Fibroblast of skin of left quadriceps (primary cell): ENCODE measurements at places on chromosomes 2 and 18.
A peak's percentile ranks its signal among the peaks of the same experiment; 100 is the strongest.

- no peak for DNase-seq
Measured at GRCh38 chr2:68388772-68389171, 23.7 kb downstream of the PLEK start.

DNA sequence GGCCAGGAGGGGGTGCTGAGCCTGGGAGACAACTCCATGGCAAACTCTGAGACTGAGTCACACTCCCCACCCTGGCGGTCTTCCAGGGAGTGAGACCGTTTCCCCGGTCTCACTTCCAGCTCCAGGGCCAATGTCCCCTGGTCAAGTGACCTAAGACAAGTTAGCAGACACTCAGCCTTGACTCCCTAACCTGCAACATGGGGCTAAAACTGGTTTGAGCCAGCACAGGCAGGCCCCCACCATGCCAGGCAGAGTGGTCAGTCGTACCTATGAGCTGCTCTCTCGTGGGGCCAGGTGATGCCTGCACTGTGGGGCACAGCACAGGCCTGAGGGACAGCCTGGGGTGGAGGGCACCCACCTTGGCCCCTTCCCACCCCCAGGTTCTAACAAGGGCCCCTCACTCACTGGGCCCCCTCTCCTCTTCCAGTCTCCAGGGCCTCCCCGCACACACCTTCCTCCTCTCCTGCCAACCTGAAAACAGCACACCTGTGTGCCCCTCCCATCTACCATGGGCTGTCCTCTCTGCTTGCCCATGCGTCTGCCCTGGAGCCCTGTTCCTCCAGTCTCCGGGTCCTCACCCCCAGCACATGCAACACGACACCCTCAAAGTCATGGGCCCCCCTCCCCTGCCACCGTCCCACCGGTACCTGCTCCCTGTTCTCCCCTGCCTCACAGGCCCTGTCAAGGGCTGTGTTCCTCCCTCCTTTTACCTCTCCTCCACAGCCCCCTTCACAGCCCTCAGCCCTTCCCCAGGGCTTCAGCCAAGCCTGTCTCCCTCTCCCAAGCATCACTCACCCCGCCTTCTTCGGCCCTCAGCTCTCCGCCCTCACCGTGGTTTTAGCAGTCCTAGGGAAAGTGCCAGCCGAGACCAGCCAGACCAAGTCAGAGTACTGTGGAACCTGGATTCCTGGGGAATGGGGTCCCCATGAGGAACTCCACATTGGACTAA, 1.6 kb downstream of the GPR17 start:
- DNase-seq: no peak

GRCh38 chr2:33521791-33522281, 45.4 kb downstream of the RASGRP3 start:
- peak; percentile 78 for DNase-seq

- DNase-seq: no peak
Measured at GRCh38 chr18:61666876-61667590, 225.8 kb downstream of the RNF152 start.

DNA sequence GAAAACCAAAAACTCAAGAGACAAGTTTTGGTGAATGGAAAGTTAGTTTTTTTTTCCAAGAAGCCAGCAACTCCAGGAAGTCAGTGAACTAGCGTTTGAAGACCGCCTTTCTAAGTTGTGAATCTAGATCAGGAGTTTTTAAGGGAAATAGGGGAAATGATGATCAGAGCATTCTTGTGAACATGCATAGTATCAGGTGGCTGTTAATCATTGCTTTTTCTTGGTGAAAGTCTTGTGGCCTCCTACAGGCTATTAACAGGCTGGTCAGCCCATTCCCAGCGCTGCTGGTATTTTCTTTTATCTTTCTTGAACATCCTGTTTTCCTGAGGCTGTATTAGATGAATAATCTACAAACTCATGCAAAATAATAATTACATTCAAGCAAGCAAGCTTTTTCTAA, 155.8 kb downstream of the PTPRM start:
- DNase-seq: no peak

DNA sequence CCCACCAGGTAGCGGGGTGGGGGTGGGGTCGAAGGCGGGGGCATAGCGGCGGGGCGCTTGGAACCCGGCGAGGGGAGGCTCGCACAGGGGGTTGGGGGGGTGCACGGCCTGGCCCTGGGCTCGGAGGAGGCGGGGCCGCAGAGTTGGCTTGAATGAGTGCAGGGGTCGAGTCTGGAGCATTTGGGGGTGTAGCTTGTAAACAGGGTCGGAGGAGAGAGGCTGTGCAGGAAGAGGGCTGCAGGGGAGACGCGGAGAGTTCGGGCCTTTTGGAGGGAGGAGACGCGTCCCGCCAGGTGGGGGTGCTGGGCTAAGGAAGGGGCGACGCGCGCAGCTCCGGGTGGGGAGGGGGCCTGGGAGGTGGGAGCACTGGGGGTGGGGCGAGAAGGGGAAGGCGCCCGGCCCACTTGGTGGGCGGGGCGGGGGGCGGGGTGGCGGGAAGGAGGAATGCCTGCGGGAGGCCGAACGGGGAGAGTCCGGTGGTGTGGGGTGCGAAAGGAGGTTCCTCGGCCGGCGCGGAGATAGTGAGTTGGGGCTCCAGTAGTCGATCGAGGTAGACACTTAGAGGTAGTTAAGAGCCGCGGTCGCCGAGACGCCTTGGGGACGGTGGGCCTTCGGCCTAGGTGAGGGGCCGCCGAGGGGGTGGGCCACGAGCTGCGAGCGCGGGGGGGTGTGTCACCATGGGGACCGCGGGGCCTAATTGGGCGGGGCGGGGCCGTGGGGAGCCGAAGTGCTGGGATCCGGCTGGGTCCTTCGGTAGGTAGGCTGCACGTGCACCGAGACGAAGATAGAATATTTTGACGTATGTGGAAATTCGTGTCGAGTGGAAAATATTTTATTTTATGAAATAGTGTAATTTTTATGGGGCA, 774 bp downstream of the MSH6 start:
- DNase-seq: peak; percentile 20

GRCh38 chr2:134453476-134453875, 199.6 kb downstream of the MGAT5 start:
- DNase-seq: no peak

DNA sequence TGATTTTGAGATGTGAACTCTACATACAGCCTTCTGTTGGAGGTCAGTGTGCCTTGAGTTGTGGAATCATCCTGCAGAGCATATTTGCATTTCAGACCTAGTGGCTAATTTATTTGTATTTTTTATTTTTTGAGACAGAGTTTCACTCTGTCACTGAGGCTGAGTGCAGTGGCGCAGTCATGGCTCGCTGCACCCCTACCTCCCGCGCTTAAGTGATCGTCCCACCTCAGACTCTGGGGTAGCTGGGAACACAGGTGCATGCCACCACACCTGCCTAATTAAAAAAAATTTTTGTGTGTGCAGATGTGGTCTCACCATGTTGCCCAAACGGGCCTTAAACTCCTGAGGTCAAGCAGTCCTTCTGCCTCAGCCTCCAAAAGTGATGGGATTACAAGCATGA, 104.4 kb downstream of the ASXL3 start:
- DNase-seq: no peak

DNA sequence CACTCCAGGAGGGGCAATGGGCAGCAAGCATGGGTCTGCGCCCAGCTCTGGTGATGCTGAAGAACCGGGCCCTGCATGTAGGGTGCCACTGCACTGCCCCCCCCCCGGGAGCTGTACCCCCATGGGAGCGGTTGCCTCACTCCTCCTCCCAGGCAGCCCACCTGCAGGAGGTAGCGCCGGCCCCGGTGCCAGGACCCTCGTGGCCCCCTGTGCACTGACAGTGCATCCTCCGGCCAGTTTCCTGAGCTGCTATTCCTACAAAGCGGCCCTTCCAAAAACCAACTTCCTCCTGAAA, 109.4 kb downstream of the ZNF516 start:
- DNase-seq: no peak

DNA sequence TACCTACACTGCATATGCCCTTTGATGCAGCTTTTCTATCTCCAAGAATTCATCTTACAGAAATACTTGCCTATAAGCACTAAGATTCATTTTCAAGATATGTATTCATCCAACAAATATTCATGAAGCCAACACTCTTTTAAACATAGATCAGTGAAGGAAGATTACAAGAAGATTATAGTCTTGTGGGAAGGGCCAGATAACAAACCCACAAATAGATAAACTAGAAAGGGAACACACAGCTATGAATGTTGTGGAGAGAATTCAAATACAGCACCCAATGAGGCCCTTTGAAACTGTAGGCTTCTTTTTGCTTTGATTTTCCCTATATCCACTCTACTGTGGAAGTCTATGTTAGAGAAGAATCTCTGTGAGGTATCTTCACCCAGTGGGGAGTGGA, 186.7 kb upstream of the RBMS1 start:
- DNase-seq: no peak

DNA sequence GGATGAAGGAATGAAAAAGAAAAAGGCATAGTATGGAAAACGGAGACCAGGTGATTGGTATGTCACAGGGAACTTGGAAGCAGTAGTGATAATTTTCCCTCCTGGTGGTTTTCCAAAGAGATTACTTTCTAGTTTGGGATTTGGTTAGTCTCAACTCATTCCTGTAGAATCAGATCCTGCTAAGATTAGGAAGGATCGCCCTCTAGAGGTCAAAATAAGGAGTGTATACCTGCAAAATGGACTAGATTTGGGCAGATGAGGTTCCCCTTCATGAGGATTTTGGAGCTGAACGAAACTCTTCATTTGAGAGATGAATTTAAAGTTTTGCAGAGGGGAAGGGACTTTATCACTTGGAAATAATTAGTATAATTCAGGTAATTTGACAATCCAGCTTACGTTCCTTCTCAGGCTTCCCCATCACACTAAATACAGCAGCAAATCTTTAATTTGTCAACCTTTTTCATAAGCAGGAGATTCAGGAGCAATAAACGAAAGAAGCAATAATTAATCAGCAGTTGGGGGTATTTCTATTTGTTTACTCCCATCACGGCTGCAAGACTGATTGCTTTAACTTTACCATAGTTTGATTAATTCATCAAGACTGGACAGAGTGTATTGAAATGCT, 65.2 kb downstream of the CCDC195 start:
- peak; percentile 34 for DNase-seq

- DNase-seq: peak; percentile 4
Measured at GRCh38 chr18:53458944-53459580, 765.4 kb downstream of the MBD2 start.

DNA sequence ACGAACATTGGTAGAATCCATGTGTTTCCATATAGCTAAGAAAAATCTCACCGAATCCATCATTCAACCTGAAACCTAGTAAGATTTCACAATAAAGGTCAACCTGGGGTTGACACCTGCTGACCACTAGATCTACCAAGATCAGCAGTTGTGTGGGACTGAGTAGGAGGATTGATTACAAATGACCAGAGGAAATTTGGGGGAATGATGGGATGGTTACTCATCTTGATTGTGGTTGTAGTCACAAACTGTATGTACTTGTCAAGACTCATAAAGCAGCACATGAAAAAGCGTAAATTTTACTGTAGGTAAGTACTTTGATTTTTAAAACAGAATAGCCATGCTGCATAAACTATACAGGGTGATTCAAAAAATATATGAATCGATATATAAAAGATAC, 14.7 kb downstream of the DAPL1 start:
- no peak for DNase-seq

GRCh38 chr2:234559609-234560008, 62.7 kb upstream of the ARL4C start:
- DNase-seq: no peak

GRCh38 chr2:173349287-173349686, 5.4 kb upstream of the CDCA7 start:
- DNase-seq: no peak

DNA sequence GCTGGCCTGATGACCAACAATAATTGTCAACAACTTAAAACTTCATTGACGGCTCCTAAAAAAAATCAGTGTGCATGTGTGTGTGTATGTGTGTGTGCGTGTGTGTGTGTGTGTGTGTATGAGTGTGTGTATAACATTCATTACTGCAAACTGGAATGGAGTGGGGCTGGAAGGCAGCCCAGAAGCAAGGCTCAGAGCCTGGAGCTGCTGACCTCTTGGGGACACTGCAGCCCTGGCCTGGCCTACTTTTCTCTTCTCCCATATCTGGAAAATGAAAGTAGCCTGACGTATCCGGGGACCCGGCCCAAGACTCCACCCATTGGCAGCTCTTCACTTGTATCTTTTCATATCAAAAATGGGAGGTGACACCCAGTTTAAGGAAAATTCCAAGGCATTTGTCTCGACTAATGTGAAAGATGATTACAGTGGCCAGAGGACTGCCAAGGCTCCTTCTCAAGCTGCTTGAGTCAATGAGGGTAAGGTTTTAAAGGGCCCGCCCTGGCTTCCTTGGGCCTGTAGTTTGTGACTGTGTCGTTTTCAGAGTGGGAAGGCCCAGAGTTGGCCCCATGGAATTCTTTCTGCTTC, 72.4 kb upstream of the IL1R1 start:
- no peak for DNase-seq

DNA sequence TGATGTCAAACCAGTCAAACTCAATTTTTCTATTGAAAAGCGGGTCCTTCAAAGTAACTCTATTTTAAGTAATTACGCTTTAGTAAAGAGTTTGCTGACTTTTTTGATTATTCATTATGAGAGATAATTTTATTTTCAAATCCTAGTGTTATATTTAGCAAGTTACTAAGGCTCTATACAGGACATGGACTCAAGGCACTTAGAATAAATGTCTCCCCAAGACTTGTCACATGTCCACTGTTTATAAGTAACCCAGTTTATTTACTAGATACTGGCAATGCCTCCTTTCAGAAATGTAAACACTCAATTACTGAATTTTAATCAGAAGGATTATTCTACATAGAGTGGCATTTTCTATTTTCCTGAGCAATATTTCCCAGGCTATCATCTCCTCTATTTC, 638.1 kb downstream of the ERBB4 start:
- no peak for DNase-seq

DNA sequence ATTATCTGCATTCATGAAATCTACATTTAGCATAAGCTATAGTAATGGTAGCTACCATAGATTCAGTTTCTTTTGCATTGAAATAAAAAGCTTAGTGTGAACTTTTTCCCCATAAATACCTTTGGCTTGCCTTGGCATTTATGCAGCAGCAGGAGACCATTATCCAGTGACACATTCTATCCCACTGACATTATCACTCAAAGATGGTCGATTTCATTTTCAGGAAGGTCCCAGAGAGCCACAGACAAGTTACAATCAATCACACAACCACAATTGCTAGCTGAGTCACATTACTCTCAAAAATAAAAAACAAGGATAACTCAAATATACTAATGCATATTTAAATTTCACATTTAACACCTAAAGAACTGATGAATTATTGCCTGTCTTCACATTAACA, 512.7 kb upstream of the CDH2 start:
- DNase-seq: no peak

DNA sequence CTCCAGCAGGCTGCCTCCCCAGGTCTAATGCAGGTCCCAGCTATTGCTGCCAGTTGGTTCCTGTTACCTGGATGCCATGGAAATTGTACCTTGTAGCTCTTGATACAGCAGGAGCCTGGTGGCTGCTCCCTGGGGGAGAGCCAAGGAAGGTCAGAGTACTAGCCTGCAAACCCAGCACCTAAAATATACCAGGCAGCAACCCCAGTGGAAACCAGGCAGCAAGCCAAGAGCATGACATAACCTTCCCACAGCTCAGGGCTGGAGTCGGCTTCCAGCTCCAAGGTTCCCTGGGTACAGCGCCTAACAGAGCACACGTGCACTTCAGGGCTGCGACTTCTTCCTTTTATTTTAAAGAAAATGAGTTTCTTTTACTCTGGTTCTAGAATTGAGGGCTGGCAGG, 30.3 kb downstream of the TNP1 start:
- DNase-seq: peak; percentile 8
